Retinal pigment epithelial cell (primary cell): ENCODE measurements at places on chromosomes 5 and 9.

- no peak for DNase-seq
These were observed 516.6 kb upstream of the CLINT1 start for GRCh38 chr5:158375531-158375930.

DNA sequence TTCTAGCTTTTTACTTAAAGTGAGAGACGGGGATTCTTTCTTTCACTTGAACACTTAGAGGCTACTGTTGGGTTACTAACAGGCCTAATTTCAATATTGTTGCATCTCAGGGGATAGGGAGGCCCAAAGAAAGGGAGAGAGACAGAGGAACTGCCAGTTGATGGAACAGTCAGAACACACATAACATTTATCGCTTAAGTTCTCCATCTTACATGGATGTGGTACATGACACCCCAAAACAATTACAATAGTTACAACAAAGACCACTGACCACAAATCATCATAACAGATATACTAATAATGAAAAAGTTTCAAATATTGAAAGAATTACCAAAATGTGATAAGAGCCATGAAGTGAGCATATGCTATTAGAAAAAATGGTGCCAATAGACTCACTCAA is 4.3 kb upstream of the RIC1 start:
- no peak for DNase-seq

DNA sequence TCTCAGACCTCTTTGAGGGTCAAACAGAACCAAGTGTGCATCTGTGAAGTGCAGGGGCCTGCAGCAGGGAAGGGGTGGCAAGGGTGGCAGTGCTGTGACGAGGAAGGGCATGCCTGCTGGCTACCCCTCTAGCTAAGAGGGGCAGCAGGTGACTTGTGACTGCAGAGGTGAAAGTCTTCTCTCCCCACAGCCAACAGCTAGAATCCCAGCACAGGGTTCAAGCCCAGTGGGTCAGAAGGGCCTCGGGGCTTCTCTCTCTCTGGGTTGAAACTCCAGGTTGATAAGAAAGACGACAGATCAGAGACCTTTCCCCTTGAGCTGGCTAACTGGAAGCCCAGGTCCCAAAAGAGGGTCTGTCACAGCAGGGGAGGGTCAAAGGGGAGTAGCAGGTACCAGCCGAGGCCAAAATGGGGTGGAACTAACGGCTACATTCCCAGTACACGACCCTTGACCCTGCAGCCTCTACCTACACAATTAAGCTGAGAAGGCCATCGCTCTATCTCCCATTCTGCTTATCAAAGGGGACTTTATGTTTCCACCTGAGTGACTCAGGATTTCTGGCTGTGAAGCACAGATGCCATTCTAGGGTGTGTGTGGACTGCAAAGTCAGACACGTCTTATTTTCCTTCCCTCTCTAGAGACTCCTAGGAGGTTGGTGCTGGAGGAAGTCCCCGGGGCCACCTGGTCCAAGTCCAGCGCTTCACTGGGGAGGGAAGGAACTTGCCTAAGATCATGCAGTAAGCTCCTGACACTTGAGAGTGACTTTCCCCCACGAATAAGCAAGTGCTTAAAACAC is 14.6 kb downstream of the ANKS6 start:
- no peak for DNase-seq

DNA sequence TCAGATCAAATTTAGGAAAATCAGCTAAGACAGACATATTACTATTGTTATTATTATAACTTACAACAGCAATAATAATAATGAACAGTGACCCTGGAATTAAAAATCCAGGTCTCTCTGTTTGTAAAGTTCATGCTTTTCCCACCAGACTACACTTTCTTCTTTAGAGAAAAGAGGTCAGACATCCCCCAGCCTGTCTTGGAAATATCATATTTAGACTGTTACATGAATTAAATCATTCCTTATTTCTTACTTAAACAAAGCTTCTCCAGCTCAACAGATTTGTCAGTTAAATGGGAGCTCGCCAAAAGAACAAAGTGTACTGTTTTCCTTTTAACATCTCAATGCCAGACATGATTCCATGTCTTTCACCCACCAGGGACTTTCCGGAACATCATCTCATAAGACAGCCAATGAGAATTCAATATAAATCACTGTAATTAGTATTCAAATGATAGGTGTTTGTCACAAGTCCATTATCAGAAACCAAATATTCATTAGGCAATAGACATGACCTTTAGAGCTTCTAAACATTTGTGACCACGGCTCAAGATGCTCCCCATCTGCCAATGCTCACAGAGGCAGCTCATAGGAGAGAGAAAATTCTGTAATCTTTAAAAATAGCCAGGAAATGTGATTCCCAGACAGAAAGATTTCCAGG is 351.9 kb downstream of the ENC1 start:
- DNase-seq, result no peak

- no peak for DNase-seq
These were observed 422.7 kb downstream of the MTRR start for GRCh38 chr5:8291641-8292040.

- DNase-seq, result no peak
These were observed 288.3 kb downstream of the MLLT3 start for GRCh38 chr9:20333991-20334390.

- no peak for DNase-seq
These were observed 231.7 kb downstream of the CTNND2 start for GRCh38 chr5:11672385-11673085.
